Activated gamma-delta T cell treated with anti-CD3 and anti-CD28 coated beads, Interleukin-2, amount 50 U/mL, for 16 hours (primary cell): ENCODE measurements at places on chromosomes 3 and 15.

GRCh38 chr15:70056091-70056680, 41.5 kb downstream of the TLE3 start:
- no peak for DNase-seq

DNA sequence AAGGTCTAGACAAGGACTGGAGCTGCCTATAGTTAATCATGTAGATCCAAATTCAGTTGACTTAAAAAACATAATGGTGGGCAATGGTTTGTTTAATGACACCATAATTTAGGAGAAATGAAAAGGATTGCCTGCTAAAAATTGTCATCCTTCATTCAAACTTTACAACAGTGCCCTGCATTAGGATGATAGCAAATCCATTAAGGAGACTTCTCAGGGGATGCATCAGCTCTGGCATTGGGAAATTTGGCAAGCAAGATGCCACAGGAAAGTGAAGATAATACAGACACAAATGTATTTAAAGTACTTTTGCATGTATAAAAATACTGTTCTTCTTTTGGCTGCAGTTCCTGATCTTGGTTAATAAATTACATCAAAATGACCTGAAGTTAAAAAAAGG, 93.1 kb upstream of the SKOR1 start:
- no peak for DNase-seq

- DNase-seq, result no peak
Measured at GRCh38 chr3:119626196-119626595, 28.5 kb downstream of the PLA1A start.

- no peak for DNase-seq
Measured at GRCh38 chr3:52839892-52840545, 5.2 kb upstream of the MUSTN1 start.

DNA sequence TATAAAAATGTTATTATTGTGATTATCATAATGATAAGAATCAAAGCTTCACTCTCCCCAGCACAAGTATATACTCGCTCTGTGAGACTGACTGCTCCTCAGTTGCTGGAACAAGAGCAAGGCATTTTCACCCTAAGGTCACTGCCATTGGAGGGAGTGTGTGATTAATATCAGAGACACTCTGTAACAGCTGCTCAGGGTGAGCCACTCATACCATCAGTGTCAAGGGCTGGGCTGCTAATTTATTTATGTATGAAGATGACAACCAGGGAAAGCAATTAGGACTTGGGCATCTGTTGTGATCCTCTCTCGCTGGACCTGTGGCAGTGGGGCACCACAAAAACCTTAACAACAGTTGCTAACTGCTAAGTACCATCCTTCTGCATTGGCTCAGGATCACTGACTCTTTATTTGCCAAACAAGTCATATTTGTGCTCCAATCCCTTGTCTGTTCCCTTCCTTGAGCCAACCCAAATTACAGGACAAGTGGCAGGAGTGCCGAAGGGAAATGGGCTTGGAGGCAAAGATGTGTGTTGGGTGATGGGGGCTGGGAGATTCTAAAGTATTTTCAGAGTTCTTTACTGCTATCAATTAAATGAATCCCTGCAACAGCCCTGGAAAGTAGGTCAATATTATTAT, 297.5 kb upstream of the STT3B start:
- no peak for DNase-seq

DNA sequence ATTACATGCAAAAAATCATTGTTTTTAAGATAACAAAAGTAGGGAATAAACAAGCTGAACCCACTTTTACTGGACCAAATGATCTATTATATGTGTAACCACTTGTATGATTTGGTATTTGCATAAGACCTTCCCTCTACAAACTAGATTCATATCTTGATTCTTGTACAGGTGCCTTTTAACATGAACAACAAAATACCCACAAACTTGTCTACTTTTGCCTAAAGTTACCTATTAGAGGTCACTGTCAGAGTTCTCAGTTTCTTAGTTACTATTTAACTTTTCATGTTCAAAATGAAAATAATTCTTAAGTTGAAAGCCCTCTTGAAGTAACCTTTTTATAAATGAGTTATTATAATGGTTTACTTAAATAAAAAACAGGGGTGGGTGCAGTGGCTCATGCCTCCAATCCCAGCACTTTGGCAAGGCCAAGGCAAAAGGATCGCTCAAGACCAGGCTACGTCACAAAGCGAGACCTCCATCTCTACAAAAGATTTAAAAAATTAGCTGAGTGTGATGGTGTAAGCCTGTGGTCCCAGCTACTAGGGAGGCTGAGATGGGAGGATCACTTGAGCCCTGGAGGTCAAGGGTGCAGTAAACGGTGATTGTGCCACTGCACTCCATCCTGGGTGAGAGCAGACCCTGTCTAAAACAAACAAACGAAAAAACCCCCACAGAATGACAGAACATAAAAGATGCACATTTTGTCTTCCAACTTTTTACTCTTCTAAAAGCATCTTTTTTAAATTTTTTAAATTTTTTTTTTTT, 16.0 kb downstream of the ACTR8 start:
- DNase-seq, result no peak

GRCh38 chr3:76308541-76308940, 523.2 kb upstream of the ZNF717 start:
- DNase-seq, result no peak

DNA sequence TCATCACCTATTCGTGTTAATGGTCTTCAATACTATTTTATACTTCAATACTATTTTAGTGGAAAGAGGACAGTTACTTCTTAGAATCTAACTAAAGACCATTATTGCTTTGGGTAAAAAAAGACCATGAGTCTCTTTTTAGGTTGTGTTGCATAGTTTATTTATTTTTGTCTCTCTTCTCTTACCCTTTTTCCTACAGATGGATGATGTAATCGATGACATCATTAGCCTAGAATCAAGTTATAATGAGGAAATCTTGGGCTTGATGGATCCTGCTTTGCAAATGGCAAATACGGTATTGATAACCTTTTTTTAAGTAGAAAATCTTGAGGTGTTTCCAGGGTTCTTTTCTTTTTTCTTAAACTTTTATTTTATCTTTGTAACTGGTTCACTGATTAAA, 58.5 kb upstream of the SAMMSON start:
- DNase-seq, result no peak

DNA sequence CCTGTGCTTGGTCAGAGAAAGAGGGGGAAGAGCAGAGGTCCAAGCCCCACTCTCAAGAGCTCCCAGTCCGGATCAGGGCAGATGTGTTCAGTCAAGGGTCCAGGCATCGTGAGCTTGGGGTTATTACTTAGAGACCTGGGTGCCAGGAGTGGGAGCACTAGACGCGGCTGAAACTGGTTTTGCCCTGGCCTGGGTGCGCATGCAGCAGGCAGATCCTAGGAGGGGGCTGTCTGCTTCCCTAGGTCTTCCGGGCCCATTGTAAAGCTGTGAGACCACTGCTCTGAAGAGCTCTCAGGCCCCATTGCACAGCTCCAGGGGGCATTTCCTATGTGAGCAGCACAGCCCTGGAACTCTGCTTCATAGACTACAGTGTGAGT, 204.9 kb upstream of the LINGO1 start:
- no peak for DNase-seq
